ENCODE measurements at places on chromosomes 4 and X. TPM values are rescaled to one million over a fixed set of nuclear protein-coding genes. Genes with fewer than 3 reads are reported as not detected.

USP26 gene
- not detected for total RNA-seq

MAGEE2 gene
- total RNA-seq: not detected

NUDT9 gene
- 18.8 TPM for total RNA-seq

PDE6B gene
- 2.8 TPM for total RNA-seq

TMPRSS11A gene
- total RNA-seq: not detected

ELK1 gene
- total RNA-seq: 14.4 TPM

DCLK2 gene
- 14.0 TPM for total RNA-seq

CT47C1 gene
- not detected for total RNA-seq

GAGE13 gene
- not detected for total RNA-seq

PPP1R2C gene
- not detected for total RNA-seq

SLC6A8 gene
- 9.8 TPM for total RNA-seq

TMSB15C gene
- total RNA-seq: 2.6 TPM

GPR50 gene
- not detected for total RNA-seq

CXCL3 gene
- 2.5 TPM for total RNA-seq

NKX3-2 gene
- 1.3 TPM for total RNA-seq

VCX3A gene
- total RNA-seq: not detected

KDR gene
- 0.26 TPM for total RNA-seq

GABRG1 gene
- total RNA-seq: not detected

CTAG1A gene
- total RNA-seq: not detected

ADH1B gene
- total RNA-seq: 364 TPM

EXOC1L gene
- total RNA-seq: not detected
